ENCODE measurements at places on chromosomes 6 and 20.

- DNase-seq, result no peak
Measured at GRCh38 chr20:52746190-52746589, 226.0 kb upstream of the TSHZ2 start.

GRCh38 chr6:169999367-169999766 lies 247.9 kb downstream of the ERMARD start:
- no peak for DNase-seq

DNA sequence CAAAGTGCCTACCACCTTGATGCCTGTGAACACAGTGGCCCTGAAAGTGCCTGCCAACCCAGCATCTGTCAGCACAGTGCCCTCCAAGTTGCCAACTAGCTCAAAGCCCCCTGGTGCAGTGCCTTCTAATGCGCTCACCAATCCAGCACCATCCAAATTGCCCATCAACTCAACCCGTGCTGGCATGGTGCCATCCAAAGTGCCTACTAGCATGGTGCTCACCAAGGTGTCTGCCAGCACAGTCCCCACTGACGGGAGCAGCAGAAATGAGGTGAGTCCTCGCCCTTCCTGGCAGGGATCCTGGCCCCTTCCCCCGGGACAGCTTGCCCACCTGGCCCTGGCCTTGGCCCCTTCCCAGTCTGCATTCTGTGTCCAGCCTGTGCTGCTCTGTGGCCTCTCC lies 17.9 kb downstream of the MAVS start:
- DNase-seq, result no peak

- no peak for DNase-seq
Measured at GRCh38 chr6:130409418-130410100, 43.7 kb downstream of the TMEM200A start.

DNA sequence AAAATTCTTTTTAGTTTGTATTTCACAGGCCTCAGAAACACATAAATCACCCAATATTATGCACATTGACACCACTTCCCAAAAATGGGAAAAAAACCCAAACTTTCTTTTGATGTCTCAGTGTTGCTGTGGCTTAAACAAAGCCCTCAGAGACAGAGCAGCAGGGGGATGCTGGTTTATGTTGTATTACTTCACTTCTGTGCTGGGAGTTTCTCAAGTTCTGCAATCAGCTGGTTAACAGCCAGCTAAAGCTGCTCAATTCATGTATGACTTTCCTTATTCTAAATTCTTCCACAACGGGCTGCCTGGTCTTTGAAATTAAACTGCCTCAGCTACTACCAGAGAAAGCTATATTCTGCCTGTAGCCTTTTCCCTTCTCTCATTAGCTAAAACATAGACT lies 5.6 kb downstream of the FILIP1 start:
- DNase-seq, result no peak

DNA sequence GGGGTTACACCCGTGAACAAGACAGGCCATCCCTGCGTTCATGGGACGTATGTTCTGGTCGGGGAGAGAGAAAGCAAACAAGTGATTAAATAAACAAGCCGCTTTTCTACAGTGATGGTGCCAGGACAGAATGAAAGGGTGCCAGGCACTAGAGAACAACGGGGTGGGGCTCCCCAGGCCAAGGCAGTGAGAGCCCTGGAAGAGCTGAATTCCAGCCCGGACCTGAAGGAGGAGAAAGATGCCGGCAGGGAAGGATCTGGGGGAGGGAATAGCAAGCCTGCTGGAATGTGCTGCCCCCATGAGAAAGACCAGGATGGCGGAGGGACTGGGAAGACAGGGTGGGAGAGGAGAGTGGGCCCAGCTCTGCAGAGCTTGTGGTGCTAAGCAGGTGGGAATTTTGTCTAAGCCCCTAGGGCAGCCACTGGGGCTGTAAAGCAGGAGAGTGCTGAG lies 7.5 kb downstream of the SNAI1 start:
- no peak for DNase-seq

DNA sequence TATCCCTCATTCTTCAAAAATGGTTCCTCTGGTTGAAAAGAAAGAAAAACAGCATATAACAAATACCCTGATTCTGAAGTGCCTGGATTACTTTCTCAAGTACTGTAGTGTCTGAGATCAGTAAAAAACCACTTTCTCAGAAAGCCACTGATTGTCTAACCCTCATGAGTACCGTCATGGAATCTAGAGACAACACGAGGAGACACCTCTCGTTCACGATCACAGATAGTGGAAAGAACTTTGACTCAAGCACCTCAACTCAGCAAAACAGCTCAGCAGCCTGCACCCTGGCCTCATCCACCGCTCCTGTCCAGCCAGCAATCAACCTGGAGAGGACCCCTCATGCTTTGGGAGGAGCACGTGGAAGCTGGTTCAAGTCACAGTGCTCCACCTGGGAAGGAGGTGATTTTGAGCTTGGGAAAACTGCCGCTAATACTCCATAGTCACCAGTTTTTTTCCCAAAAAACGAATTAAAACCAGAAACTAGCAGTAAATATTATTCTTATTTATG lies 1.0 kb downstream of the SCML4 start:
- DNase-seq, result no peak

DNA sequence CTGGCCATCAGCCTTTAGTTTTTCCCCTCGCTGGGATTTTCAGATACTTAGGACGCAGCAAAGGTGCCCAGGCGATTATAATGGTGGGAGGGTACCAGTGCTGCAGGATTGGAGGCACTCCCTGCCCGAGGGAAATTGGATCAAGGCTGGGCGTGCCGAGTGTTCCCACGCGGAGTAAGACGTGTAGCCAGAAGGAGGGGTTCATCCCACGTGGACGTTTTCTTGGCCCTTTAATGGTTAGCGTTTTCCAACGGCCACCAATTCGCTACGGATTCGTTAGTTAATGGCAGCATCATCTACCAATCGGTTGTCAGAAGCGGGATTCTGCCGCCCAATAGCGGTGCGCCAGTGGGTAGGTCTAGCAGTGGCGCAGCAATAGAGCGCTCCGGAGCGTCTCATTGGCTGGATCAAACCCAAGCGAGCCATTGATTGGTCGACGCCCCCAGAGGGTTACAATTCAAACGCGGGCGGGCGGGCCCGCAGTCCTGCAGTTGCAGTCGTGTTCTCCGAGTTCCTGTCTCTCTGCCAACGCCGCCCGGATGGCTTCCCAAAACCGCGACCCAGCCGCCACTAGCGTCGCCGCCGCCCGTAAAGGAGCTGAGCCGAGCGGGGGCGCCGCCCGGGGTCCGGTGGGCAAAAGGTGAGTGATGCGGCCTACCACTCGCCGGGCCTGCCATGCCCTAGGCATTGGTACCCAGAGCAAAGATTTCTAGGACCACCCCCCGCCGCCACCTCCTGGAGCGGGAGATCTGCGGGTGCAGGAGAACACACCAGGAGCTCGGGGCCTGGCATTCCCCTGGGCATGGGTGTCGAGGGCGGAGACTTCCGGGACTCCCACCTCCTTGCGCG lies at the start of gene UBE2C:
Gene UBE2C, plus strand, starts transcription at position 488 of the 849 bp plus-strand sequence. Its CDS starts 52 bp downstream, at position 540.
- DNase-seq, result peak; percentile 88

GRCh38 chr6:99432877-99433276 lies 7.8 kb upstream of the PNISR start:
- no peak for DNase-seq

DNA sequence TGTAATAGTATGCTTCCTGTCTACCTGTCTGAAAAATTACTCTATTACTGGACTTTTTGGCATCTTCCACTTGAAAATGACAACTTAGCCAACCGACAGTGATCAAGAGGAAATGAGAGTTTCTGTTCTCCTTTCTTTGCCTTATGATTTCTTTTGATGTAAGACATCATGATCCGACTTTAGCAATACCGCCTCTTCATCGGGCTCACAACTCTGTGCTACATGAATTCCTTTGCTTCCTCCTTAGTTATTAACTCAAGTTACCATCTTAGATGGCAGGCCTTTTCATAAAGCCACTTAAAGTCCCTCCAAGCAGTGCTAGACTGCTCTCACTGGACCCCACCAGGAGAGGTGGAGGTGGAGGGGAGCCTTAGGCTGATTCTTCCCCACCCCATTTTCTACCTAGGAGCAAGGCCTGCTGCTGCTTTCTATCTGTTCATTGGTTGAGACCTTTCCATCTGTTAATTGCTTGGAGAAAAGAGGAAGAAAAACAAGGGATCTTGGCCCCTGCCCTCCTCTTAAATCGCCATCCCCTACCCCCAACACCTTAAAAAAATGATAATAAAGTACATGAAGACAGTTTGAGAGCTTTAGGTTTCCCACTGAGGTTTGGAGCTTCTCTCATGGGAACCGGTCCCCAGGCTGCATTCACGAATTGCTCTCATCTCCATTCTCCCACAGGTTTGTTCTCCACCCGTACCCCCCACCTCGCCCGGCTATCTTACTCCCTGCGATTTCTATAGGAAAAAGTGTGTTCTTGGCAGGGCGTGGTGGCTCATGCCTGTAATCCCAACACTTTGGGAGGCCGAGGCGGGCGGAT lies 21.6 kb upstream of the MCM3 start:
- no peak for DNase-seq

Data from stimulated activated CD4-positive, alpha-beta T cell treated with anti-CD3 and anti-CD28 coated beads, Interleukin-12 subunit alpha, Interleukin-12 subunit beta, amount 100 ng/mL, for 24 hours (primary cell).